ENCODE measurements at places on chromosomes 4 and X.

- no peak for DNase-seq
Observed at GRCh38 chr4:67393699-67394281, 151.5 kb downstream of the CENPC start.

DNA sequence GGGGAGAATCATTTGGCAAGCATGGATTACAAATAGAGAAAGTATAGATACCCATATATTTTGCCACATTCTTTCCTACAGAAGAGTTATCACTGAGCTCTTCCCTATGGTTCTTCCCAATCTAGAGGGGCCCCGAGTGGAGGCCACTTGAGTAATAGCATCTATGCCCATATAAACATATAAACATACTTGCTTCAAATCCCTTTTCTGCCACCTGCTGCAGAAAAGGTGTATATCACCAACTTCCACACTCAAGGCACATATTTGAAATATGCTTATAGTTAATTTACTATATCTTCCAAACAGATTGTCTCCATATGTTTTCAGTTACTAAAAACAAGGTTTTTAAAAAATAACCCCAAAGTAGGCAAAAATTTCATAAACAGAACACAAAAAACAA, 642.8 kb upstream of the DIPK2B start:
- DNase-seq: no peak

GRCh38 chrX:1026263-1027015, 186.0 kb downstream of the CRLF2 start:
- DNase-seq: no peak

DNA sequence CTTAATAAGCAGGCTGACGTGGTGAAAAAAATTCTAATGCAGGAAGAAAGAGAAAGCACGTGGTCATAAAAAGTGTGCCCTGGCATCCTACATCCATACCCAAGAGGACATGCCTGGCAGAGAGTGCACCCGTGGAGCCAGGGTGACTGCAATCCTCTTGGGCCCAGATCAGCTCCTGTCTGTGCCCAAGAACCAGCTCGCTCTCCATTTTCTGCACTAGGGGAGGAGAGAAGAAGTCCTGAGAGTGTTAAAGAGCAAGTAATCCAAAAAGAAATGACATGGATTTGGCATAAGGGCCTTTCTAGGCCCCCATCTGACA, 483.1 kb downstream of the BCOR start:
- DNase-seq: no peak

- no peak for DNase-seq
Observed at GRCh38 chr4:53962516-53963225, 101.7 kb downstream of the CHIC2 start.

- DNase-seq: no peak
Observed at GRCh38 chr4:6278801-6279197, 9.1 kb downstream of the WFS1 start.

GRCh38 chr4:123397144-123398065, 810 bp downstream of the SPRY1 start:
- DNase-seq: no peak

GRCh38 chrX:42505016-42505415, 272.9 kb downstream of the PPP1R2C start:
- no peak for DNase-seq

- DNase-seq: peak; percentile 78
Observed at GRCh38 chr4:94507708-94508107, 56.0 kb downstream of the PDLIM5 start.

DNA sequence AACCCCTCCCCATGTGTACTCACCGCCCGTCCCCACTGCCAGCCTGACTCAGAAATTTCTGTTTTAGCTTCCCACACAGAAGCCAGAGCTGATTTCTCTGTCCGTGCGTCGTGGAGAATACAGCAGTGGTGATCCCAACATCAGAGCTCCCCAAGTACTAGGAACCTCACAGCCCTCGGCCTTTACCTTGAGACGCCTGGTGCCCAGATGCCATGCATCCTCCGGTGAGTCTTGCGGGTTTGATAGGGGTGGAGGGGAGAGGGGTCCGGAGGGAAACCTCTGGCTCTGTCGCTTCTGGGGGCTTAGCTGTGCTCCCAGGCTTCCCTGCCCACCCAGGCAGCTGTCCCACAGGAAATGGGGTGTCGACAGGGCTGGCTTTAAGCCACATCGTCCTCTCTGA, 2.1 kb downstream of the LOC101059915 start:
- DNase-seq: no peak

- DNase-seq: no peak
Observed at GRCh38 chr4:93317561-93317960, 511.0 kb upstream of the ATOH1 start.

GRCh38 chrX:109472939-109473735, 8.7 kb downstream of the GUCY2F start:
- DNase-seq: no peak

DNA sequence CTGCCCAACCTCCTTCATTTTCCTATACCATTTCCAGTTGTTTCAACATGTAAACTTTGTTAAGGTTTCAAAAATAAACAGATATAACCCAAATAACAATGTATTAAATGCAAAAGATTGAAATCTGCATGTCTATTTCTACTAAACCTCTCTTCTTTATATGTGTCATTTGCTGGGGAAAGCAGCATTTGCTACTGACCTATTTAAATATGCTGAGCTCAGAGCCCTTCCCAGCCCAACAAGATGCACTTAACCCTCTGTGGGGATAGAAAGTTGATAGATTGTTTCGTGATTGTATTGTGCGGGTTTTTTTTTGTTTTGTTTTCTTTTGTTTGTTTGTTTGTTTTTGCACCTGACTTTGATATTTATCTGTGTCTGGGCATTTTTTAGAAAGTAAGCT, 139.5 kb downstream of the UCHL1 start:
- no peak for DNase-seq

- no peak for DNase-seq
Observed at GRCh38 chr4:112766422-112766821, 129.5 kb downstream of the LARP7 start.

DNA sequence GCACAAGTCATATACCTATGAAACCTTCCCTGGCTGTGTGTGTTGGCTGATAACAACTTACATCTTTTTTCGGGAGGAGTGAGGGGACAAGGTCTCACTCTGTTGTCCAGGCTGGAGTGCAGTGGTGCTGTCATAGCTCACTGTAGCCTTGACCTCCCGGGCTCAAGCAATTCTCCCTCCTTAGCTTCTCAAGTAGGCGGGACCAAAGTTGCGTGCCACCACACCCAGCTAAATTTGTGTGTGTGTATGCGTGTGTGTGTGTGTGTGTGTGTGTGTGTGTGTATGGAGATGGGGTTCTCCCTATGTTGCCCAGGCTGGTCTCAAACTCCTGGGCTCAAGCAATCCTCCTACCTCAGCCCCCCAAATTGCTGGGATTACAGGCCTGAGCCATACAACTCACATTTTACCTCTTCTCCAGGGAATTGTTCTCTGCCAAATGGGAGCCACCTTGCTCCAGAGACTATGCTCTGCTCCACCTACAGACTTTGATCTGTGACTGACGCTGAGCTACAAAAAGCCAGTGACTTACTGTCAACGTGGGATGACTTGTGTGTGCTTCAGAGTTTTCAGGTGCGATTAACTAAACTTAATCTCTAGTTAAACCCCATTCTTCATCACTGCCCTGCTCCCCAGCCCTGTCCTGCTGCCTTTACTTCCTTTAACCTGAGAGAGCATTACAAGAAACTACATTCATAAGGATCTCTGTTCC, 2.0 kb upstream of the BEX4 start:
- no peak for DNase-seq

DNA sequence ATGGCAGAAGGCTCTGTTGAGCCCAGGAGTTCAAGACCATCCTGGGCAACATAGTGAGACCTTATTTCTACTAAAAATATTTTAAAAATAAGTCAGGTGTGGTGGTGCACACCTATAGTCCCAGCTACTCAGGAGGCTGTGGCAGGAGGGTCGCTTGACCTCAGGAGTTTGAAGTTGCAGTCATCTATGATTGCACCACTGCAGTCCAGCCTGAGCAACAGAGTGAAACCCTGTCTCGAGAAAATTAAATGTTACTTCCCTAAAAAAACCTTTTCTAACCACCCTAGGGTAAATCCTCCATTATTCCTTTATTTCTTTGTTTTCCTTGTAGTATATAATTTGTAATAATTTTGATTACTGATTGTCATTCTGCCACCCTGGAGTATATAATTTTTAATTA, 7.9 kb downstream of the FAM200B start:
- no peak for DNase-seq

DNA sequence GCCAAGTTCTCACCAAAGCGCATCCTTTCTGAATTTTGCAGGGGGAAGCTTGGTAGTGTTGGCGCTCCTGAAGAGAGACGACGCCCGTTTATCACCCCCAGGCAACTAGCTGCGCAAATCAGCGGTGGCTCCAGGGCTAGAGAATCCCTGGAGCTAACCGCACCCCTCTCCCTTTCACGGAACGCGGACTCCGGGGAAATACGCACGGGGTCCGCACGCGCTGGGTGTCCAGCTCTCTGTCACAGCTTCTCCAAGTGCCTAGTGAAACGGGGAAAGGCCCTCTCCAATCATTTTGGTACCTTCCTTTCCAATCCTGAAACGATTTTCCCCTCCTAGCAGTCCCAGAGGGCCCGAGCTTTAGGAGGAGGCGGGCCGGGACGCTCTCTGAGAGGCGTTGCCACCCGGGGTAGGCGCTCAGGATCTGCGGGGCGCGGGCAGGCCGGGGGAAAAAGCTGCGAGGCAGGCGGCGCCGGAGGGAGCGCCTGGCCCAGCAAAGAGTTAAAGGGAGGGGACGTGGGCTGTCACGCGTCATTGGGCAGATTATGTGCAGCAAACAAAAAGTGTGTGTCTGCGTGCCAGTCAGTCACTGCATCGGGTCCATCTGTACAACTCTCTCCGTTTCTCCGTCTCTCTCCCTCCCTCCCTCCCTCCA, at the start of gene PRDM8:
PRDM8 (plus strand) TSS at position 582 of the 652 bp plus-strand sequence. CDS start 2,578 bp downstream, outside the sequence.
- DNase-seq: no peak

DNA sequence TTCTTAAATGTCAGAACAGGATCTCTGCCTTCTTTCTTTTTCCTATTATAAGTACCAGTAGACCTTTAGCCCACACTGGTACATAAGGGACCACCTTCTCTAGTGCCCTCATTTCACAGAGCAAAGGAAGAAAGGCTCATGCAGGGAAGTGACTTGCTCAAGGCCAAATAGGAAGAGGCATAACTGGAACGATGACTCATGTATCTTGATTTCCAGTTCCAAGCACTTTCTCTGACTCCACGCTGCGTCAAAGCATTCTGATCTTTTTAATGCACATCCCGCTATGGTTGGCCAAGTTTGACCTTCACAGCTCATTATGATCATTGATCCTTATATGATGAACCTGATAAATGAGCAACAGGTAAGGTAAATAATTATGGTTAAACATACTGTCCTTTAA, 542.0 kb downstream of the GBA3 start:
- no peak for DNase-seq

DNA sequence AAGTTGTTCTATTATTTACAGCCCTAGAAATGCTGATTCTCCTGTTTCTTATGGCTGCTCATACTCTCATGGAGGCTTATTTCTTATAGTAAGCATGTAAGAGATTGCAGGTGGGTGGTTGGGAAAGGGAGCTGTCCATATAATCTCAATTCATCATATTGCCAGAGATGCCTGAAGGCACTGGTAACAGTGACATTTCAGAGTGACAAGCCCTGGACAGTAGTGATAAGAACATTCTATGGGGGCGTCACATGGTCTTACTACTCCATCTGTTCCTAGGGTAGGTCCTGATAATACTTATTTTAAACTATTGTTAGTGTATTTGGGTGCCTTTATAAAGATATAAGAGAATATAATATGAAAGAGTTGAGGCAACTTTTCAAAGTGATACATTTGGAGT, 171.5 kb downstream of the CFAP299 start:
- no peak for DNase-seq

DNA sequence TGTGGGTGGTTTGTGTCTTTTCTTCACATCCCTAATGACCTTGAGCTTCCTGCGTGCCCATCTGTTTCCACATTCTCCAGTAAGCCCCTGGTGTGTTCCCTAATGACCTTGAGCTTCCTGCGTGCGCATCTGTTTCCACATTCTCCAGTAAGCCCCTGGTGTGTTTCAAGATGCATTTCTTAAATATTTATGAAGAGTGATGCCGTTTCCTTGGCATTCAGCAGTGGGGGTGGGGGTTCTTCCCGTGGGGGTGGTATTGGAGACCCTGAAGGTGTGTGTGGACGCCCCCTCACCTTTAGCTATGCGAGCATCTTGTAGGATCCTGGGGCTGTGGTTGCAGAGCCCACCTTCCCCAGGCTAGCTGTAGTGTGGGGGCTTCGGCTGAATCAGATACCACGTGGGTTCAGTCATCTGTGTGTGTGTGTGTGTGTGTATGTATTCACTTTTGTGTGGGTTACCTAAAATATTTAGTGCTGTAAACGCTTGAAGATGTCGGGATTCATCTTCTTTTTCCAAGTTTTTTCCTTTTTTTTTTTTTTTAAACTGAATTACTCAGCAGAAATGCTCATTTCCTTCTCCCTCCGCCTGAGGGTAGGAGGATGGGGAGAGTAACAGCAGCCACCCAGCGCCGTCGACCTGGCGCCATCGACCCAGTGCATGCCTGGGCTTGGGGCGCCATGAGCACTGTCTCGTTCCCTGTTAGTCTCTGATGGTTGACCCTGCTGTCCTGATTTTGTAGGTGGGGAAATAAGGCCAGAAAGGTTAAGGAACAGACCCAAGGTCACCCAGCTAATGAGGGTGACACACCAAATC, 9.9 kb downstream of the NSG1 start:
- DNase-seq: no peak

DNA sequence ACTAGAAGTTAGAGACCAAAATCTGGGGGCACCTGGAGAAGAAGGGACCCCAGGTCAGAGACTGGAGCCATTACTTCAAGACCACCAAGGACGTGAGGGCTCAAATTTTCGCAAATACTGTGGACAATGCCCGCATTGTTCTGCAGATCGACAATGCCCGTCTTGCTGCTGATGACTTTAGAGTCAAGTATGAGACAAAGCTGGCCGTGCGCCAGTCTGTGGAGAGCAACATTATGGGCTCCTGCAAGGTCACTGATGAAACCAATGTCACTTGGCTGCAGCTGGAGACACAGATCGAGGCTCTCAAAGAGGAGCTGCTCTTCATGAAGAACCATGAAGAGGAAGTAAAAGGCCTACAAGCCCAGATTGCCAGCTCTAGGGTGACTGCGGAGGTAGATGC, 101.2 kb downstream of the NCAPG start:
- DNase-seq: no peak

- DNase-seq: no peak
Observed at GRCh38 chrX:40950546-40950945, 134.7 kb upstream of the USP9X start.

GRCh38 chrX:108198420-108198819, 106.8 kb downstream of the ATG4A start:
- no peak for DNase-seq
